Stimulated activated CD8-positive, alpha-beta memory T cell treated with anti-CD3 and anti-CD28 coated beads, Interleukin-4, amount 100 ng/mL, for 4 hours (primary cell): ENCODE measurements at places on chromosomes 5 and 9.

DNA sequence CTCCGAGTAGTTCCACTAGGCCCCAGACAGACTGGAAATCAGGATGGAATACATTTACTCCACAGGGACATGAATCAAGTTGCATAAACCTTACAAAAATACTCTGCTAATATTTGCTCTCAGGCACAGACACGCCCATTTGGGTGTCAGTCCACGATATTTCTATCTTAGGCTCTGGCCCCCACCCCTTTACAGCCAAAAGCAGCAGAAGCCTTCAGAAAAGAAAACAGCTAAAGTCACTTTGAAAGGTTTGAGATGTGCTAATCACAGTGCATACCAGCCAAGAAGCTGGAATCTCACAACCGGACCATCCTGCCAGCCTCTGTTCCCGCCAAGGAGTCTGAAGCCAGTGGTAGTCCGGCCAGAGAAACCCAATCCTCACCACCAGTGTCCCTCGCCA lies 22.6 kb downstream of the PTPN3 start:
- no peak for DNase-seq

- no peak for DNase-seq
These were observed 85.2 kb downstream of the TMEM252 start for GRCh38 chr9:68455451-68455850.

DNA sequence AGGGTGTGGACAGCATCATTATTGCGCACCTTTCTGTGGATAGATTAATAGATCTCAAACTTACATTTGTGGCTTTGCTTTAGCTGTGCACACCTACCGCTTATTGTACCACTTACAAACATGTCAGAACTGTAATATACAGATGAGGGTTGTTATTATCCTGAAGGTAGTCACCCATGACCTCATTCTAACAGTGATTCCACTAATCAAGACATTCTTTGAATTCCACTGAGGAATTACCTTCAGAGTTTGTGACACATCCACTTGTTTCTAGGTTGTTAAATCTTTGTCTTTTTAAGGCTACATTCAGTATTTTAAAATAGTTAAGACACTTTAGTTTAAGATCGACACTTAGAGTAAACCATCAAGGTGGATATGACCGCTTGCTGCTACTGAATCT lies 7.8 kb downstream of the KCNV2 start:
- no peak for DNase-seq

GRCh38 chr5:159451197-159452052 lies 121.1 kb upstream of the IL12B start:
- no peak for DNase-seq

- DNase-seq, result no peak
These were observed 177.3 kb downstream of the CD180 start for GRCh38 chr5:67019065-67019845.

- DNase-seq, result no peak
These were observed 12.5 kb downstream of the ERCC6L2 start for GRCh38 chr9:95887926-95888497.

DNA sequence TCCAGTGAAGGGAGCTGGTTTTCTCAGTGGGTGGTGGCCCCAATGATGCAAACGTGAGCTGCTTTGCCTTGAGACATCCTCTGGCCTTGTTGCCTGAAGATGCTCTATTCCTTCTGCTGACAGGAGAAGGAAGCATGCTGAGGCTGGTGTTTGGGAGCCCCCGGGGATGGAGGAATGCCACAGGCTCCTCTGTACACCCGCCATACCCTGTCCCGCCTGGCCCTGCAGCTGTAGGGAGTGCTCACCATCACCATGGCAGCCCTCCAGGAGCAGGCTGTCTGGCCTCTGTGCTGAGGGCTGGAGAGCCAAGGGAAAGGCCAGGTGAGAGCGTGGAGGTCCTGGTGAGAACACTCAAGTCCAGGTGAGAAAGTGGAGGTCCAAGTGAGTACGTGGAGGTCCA lies 134.4 kb downstream of the MRPL36 start:
- no peak for DNase-seq

DNA sequence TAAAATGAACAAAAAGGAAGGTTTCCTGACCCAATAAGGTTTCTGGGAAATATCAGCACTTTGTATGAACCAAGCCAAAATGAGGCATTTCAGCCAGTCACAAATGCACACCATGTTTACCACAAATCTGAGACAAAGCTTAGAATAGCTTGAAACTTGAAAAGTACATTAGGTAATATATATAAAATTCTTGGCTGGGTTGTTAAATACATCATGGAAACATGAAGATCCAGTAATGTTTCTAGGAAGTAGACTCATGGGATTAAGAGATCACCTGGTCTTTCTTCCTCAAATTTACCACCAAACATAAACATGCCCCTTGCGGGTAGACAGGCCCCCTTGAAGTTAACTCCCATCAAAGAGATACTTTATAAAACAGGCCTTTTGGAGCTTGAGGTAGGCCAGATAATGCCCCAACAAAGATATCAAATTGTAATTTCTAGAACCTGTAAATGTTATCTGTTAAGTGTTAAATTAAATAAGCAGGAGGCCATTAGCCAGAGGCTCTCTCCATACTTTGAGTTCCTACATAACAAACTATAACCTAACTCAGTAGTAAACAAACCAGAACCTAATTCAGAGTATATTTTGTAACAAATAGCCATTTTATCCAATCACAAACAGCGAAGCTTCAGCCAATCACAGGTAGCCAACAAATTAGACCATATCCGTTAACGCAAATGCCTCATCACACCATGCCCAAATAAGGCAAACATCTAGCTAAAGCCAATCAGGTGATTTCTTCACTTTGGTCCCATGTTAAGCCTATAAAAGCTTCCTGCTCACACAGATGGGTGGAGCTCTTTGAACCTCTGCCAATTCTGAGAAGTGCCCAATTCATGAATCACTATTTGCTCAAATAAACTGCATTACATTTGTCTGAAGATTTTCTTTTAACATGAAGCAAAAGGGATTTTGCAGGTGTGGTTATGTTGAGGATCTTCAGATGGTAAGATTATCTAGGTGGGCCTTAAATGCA lies 127.9 kb upstream of the TARS1 start:
- no peak for DNase-seq

DNA sequence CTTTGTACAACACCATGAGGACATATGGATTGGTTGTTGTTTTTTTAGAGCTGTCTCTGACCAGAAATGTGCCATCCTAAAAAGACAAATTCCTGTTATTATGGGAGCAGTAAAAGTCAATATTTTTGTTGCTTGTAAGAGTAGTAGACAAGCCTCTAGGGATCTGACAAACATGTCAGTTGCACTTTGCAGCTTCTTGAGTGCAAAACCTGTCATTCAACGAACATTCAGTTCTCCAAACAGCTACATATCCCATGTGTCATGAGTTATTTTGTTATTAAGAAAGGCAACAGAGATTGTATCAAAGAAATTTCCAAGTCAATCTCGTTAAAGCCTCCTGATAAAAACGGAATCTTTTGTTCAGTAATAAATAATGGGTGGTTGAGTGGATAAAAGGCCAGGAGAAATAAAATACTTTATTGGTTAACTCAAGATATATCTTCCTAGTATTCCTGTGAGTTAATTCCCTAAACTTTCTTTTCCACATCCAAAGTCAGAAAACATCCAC lies 18.1 kb downstream of the C5orf58 start:
- no peak for DNase-seq

- no peak for DNase-seq
These were observed 64.2 kb upstream of the STK32A start for GRCh38 chr5:147170603-147171002.

- no peak for DNase-seq
These were observed 38.3 kb upstream of the KCNV2 start for GRCh38 chr9:2679011-2679410.

DNA sequence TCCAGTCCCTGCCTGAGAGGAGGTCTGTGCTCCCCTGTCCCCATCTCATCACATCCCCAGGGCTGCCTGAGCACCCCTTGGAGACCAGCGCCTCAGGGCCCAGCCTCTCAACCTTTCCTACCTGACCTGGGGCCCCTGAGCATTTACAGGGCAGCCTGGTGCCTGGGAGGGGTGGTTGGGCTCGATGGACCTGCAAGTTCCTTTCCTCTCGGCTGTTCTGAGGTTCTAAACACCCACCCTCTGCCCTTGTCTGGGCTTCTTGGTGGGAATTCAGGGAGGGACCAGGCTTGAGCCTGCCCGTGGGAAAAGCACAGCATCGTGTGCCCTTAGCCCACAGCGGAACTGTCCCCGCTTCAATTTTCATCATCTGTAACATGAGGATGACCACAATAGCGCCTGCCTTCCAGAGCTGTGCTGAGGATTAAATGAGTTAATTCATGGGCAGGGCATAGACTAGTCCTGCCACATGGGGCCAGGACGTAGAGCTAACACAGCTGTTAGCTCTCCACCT lies 91.0 kb upstream of the SH3PXD2B start:
- no peak for DNase-seq
